ENCODE measurements at places on chromosomes 6 and 20.

DNA sequence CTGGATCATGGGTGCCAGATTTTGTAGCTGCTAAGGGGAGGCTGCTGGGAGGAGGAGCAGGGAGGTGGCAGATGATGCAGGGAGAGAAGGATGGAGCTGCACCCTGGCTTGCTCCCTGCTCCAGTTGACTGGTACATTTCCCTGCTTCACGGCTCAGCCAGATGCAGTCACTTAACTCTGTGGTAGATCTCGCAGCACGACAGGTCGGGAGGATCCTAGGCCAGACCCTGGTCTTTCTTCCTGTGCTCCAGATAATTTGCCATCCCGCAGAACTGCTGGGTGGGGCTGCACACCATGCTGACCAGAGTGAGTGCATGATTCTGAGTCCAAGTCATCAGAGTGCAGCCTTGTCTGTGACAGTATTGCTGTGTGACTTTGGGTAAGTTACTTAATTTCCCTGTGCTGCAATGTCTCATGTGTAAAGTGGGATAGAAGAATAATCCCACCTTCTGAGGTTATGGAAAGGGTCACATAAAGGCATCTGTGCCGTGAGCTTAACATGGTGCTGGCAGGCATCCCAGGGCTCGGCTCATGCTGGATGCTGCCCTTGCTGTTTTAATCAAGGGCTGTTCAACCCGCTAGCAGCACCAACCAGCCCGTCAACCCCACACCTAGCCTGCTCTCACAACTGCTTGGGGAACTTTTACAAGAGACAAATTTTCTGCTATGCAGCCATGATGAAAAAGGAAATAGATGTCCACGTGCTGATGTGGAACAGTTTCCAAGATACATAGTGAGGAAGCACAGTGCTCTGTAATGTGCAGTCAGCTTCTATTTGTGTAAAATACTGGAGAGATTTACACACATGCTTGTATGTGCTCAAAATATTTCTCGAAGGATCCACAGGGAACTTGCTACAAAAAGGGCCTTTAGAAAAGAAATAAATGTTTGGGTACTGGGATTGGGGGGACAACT, 257.9 kb downstream of the CDH26 start:
- DNase-seq: no peak

GRCh38 chr6:136921381-136921935, 643 bp upstream of the SLC35D3 start:
- no peak for DNase-seq

DNA sequence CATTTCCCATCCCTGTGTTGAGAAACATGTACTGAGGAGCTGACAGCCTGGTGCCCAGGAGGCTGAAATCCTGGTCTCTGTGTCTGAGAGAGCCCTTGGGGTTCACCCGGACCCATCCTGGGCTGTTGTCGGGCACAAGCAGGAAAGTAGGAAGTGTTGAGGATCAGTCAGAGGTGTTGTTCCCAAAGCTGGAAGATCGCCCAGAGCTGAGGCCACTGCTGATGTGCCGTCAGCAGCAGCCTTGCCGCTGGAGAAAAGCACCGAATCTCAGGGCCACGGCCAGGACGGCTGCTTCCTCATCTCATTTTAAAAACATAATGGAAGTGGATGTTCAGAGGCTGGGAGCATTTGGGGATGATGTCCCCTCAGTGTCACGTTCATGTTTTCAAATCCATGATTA, 218.5 kb downstream of the UST start:
- DNase-seq: no peak

- DNase-seq: no peak
Observed at GRCh38 chr6:111651185-111652034, 45.7 kb upstream of the TRAF3IP2 start.

DNA sequence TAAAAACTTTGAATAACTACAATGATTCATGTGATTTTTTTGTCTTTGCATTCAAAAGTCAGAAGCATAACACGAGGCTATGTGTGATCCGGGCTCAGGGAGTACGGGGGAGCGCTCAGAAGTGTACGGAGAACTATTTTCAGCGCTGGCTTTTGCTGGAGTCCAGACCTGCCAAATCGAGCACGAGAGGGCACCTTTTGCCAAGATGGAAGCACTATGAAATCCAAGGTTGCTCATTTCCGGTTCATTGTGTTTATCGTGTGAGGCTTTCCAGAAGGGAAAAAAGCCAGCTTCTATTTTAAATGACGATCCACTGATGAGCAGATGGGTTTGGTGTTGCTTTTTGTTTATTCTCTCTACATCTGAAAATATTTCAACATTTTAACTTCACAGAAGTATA, 11.3 kb downstream of the RAMACL start:
- DNase-seq: no peak

DNA sequence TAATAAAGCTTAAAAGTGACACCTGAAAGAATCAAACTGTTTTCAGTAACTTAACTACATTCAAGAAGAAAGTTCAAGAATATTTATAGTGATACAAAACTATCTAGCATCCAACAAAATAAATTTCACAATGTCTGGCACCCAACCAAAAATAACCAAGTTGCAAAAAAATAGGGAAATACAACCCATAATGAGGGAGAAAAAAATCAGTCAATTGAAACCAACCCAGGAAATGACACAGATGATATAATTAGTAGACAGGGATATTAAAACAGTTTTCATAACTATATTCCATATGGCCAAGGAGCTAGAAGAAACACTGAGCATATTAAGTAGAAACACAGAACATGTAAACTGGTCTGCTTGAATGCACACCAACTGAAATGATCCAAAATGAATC, 120.2 kb upstream of the BEND3 start:
- DNase-seq: no peak

DNA sequence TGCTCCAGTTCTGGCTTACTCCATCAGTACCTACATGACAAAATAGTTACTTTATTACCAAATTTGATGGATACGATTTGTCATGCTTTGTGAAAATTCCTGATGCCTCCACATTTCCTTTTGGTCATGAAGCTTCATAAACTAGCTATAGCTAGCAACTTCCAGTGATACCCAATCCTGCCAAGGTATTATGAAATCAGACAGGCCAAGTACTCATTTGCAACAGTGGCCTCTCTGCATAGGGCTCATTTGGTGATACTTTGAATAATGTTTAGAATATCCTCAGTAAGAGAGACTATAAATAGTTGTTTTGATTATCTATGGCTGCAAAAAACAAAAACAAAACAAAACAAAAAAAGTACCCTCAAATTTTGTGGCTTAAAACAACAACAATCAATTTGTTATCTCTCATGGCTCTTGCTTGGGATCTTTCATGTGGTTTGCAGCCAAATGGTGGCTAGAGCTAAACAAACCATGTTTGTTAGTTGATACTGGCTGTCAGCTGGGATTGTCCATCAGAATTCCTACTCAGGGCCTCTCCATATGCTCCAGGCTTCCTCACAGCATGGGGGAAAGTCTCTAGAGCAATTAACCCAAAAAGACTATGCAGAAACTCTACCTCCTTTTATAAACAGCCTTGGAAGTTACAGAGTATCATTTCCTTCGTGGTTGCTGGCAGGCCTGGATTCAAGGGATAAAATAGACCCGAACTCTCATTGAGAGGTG, 10.1 kb upstream of the PRL start:
- no peak for DNase-seq

GRCh38 chr20:48832405-48832730, 4.6 kb upstream of the PREX1 start:
- no peak for DNase-seq

- no peak for DNase-seq
Observed at GRCh38 chr6:105072798-105073199, 107.0 kb downstream of the POPDC3 start.

Data from NCI-H1436 (cell line).